CD4-positive, alpha-beta T cell treated with Interleukin-6 for 4 hours (primary cell): ENCODE measurements at places on chromosomes 12 and 14.

DNA sequence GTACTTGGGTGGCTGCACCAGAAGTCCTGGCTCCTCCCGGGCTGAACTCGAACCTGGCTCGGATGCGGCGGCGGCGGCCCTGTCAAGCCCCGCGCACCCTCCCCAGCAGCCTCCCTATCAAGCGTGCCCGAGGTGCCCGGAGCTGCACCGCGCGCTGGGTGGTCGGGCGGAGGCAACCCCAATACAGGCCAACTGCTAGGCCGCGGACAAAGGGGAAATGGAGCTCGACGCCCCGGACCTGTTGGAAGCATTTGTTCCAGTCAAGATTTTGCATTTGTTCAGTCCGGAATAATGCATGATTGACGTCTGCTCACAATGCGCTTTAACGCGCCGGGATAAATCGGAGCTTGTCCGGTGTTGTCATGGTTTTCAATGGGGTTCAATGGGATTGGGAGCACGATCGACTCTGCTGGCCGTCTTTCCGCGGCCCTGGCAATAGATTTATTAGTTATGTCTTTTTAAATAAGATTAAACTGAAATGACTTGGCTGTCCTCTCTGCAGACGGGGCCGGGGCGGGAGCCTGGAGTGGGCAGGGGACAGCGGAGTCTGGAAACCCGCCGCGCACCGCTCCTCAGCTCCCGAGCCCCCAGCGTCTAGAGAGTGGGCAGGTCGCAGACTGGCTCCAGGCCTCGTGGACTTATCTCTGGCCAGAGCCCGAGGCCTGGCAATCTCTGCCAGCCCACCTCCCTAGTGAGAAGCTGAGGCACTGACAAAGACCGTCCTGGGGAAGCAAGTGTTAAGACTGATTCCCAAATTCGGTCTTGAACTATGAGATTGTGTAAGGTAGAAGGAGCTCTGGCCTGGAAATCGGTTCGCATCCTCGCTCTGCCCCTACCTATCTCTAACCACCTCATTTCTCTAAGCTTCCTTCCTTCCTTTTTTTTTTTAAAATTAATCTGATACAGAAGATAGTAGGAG lies 1.7 kb upstream of the NKX2-8 start:
- DNase-seq, result no peak

- no peak for DNase-seq
Measured at GRCh38 chr14:22977684-22978486, 4.5 kb downstream of the AJUBA start.

DNA sequence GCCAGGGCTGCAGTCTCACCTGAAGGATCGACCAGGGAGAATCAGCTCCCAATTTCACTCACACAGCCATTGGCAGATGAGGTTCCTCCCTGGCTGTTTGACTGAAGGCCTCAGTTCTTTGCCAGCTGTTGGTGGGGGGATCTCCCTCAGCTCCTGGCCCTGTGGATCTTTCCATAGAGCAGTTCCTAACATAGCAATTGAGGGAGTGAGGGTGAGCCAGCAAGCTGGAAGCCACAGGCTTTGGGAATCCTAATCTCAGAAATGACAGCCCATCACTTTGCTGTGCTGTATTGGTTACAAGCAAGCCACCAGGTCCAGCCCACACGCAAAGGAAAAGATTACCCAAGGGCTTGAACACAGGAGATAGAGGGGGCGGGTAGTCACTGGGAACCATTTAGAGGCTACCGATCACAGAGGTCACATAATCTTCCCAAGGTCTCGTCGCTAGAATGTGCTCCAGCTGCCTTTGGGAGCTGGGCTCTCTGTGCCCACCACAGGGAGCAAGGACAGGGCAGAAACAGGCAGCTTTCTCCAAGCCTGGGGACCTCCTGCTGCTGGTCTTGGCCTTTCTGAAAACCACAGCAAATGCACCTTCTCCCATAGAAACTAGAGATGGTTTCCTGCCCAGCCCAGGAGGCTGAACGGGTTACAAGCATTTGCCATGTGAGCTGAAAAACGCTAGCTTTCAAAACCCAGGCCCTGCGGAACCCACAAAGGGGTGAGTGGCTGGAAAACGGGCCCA lies 4.6 kb upstream of the OTUB2 start:
- DNase-seq, result no peak

DNA sequence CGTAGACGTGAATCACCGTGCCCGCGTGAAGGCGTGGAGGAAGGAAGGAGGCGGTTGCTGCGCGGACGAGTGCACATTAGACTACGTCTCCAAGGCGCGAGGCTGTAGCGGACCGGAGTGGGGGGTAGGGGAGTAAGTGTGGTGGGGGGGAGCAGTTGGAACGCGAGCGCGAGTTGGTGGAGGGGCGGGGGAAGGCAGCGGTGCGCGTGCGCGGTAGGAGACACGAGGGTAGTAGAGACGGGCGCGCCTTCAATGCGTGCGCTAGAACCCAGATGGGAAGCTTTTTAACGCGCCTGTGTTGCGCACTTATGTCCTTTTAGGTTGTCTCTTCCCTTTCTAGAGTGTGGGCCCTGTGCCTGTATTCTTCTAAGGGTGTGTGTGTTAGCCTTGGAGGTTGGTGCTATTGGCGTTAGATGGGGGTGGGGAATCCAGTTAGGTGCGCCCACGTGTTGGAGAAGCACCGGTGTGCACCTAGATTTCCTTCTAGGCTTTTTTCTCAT lies 604 bp downstream of the EIF4B start:
- peak; percentile 78 for DNase-seq

DNA sequence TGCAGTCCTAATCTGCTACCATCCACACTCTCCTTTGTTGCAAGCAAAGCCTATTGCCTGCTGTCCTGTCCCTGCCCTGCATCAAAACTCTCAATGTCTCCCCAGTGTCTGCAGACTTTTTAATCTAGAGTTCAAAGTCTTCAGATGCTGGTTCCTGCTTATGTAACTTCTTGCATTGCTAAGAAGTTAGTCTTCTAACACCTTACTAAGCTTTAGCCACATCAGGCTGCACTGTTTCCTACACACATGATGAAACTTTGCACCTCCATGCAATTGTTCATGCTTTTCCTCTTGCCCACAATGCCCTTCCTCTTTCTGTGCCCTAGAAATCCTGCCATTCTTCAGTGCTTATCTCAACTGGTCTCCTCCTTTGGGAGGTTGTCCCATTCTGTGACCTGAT lies 16.2 kb upstream of the DICER1 start:
- DNase-seq, result no peak

DNA sequence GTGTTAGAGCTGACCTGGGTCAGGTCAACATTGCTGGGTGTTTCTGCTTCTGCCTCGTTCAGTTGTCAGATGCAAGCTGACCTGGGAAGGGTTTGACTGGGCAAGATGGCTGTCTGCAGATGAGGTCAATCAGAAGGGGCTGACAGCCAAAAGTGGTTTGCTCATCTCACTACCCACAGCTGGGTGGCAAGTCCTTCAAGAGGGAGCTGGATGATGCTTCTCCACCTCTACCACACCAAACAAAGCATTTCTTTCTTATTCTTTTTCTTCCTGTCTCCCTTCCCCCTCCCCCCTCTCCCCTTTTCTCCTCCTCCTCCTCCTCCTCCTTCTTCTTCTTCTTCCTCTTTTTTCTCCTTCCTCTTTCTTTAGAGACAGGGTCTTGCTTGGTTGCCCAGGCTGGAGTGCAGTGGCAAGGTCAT lies 268.2 kb upstream of the PLEKHG7 start:
- DNase-seq, result no peak

DNA sequence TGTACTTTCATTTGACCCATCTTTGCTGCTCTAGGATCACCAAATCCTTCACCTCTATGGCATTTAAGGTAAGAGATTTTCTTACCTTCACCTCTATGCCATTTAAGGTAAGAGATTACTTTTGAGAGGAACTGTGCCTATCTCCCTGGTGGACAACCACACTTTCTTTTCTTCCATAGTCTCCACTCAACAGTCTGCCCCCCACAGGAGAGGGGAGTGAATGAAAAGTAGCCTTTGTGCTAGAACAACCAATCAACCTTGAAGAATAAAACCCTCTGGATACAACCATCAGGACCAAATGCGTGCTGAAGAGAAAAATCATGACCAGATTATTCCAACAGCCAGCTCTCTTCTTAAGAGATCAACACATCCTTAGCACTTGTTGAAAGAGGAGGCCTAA lies 258.6 kb upstream of the TMPO start:
- no peak for DNase-seq

- DNase-seq, result no peak
Measured at GRCh38 chr12:114220311-114220710, 185.6 kb downstream of the TBX5 start.

GRCh38 chr14:104660597-104660996 lies 28.8 kb upstream of the INF2 start:
- DNase-seq, result peak; percentile 9

GRCh38 chr12:127268213-127268612 lies 998.8 kb upstream of the TMEM132C start:
- no peak for DNase-seq

- DNase-seq, result no peak
Measured at GRCh38 chr12:76696186-76696585, 67.7 kb upstream of the ZDHHC17 start.
